Astrocyte of the hippocampus (primary cell): ENCODE measurements at places on chromosomes 2 and 18.

DNA sequence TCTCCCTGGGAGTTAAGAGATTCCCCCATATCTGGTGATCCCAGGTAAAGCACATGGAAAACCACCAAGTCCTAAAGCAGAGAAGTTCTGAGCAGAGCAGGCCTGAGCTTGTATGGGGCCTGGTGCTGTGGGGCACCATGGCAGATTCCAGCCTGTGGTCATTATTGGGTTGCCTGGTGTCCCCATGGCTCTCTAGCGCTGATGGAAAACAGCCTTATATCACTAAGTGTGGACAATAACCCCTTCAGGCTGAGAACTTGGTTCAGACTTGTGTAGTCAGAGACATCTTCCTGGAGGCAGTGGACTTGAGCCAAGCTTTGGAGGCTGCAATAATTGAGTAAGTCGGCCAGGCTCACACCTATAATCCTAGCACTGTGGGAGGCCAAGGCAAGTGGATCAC is 96.8 kb downstream of the MCFD2 start:
- DNase-seq = no peak

DNA sequence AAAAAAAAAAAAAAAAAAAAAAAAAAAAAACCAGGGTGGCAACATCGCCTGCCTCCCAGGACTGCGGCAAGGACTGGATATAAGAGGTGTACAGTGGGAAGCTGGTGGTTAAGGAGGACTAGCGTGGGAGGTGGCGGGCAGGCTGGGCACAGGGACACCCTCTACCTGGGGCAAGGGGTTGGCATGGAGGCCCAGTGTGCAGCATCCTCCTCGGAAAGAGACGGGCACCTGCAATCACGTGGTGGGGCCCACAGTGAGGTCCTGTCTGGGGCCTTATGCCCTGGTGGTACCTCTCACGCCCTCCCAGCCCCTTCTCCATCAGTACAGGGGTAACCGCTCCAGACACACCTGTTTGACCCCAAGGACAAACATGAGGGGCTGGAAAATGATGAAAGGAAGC is 27.9 kb downstream of the PXDN start:
- no peak for DNase-seq

DNA sequence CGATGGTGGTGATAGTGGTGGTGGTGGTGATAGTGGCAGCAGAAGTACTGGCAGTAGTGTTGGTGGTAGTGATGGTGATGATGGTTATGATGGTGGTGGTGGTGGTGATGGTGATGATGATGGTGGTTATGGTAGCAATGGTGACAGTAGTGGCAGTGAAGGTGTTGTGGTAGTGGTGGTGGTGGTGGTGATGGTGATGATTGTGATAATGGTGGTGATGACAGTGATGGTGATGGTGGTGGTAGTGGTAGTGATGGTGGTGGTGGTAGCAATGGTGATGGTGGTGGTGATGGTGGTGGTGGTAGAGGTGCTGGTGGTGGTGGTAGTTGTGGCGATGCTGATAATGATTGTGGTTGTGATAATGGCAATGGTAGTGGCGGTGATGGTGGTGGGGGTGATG is 126.5 kb downstream of the AFF3 start:
- DNase-seq = no peak

DNA sequence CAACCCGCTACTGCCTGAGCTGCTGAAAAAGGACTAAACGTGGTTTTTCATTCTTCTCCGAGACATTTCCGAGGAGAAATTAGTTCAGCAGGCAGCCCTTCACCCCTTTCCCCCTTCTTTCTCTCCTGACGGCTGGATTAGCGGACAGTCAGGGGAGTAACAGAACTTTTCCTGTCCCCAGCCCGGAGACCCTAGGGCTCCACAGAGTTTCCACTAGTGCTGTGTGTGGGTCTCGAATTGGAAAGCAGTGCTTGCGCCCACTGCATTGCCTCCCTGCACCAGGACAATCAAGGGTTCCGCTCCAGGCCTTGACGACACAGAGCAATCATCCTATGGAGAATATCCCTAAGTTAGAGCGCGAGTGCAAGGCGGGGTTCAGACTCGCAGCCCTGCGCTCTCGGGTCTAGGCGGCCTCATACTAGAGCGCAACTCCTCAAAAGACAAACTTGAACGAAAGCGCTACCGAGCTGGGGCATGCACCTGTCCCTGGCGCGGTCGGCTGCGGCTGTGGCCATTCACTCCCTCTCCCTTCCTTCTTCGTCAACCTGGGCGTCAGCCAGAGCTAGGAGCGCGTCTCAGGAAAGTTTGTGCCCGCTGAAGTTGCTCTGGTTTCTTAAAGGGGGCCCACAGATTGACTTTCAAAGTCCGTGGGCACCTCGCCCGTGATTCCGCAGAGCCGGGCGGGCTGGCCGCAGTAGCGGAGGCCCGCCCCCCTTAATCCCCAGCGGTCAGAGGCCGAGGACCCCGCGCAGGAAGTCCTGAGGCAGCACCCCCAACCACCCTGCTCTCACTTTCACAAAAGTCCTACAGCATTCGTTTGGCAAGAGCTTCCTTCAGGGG is 801 bp downstream of the OSR1 start:
- DNase-seq = no peak

DNA sequence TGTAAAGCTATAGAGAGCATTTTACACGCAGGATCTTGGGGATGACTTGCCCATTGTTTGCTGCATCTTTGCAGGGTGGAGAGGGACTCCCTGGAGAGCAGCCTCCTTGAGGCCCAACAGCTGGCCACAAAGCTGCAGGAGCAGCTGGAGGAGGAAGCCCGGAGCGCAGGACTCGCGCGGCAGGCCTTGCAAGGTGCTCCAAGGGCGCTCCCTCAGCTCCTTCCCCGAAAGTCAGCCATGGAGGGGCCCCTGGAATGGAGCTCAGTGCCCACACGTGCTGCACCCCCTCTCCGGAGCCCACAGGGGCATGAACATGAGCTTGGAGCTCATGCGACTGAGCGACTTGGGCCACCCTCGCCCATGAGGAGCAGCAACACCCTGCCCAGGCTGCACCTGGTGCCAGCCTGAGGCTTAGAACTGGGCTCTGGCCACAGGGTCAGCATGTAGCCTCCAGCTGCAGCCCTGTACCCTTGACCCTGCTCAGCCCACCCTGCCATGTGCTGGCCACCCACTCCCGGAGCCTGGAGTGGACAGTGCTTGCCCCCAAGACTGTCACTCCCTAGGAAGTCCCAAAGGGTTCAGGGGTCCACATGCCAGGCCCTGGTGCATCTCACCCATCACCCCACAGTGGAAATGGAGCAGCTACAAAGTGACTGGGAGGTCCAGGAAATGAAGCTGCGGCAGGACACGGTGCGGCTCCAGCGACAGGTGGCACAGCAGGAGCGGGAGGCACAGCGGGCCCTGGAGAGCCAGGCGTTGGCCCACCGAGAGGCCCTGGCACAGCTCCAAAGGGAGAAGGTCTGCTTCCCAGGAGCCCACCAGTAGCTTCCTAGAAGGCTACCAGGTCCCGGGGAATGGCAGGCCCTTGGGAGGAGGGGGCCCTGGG is 43.0 kb downstream of the CROCC2 start:
- DNase-seq = no peak

GRCh38 chr2:33038799-33039198 is 92.0 kb downstream of the LTBP1 start:
- DNase-seq = no peak

- DNase-seq = no peak
Observed at GRCh38 chr18:48314690-48315089, 94.5 kb downstream of the ZBTB7C start.

- DNase-seq = no peak
Observed at GRCh38 chr2:182652326-182652725, 63.7 kb upstream of the DNAJC10 start.

DNA sequence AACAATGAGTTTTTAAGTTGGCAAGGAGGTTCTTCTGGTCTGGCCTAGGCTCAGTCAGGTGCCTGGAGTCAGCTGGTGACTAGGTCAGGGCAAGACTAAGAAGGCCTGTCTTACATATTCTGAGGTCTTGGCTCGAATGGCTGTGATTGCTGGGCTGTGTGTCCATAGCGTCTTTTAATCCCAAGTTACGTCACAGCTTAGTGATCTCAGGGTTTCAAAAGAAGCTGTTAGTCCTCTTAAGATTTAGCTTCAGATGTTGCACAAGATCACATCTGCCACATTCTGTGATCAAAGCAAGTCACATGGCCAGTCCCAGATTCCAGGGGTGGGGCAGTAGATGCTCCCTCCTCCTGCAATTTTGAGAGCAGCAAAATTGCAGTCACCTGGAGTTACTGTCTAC is 61.3 kb downstream of the PKP4 start:
- DNase-seq = no peak

DNA sequence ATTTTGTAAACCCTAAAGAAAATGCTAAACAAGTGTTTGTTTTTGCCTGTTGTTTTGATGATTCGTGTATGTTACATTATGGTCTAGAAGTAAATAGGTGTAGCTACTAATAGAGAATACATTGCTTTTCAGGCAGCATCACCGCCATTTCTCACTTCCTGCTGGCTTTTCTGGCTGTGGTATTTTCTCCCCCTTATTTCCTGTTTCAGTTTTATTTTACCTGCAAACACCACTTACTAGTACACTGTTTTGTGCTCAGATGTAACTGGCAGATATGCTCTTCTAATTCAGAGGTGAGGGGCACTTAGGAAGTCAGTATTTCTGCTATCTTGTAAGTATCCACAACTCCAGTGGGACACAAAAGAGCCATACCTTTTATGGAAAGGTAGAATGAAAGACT is 38.1 kb upstream of the SLC3A1 start:
- DNase-seq = no peak

- no peak for DNase-seq
Observed at GRCh38 chr18:10877987-10878386, 271.4 kb downstream of the PIEZO2 start.

- DNase-seq = no peak
Observed at GRCh38 chr2:152047824-152048471, 50.9 kb downstream of the CACNB4 start.

GRCh38 chr2:176177580-176178037 is 10.9 kb upstream of the HOXD1 start:
- DNase-seq = no peak

DNA sequence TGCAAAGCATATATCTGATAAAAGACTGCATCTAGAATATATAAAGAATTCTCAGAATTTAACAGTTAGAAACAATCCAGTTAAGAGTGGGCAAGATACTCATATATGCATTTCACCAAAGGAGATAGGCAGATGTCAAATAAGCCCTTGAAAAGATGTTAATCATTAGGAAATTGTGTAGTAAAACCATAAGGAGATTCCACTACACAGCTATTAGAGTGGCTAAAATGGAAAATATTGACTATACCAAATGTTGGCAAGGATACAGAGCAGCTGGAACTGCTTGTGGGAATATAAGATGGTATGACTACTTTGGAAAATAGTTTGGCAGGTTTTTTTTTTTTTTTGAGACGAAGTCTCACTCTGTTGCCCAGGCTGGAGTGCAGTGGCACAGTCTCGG is 59.5 kb downstream of the CAB39 start:
- no peak for DNase-seq

GRCh38 chr2:165147186-165148045 is 56.4 kb downstream of the SCN3A start:
- DNase-seq = no peak

- no peak for DNase-seq
Observed at GRCh38 chr2:96254571-96254970, 11.2 kb downstream of the TMEM127 start.

DNA sequence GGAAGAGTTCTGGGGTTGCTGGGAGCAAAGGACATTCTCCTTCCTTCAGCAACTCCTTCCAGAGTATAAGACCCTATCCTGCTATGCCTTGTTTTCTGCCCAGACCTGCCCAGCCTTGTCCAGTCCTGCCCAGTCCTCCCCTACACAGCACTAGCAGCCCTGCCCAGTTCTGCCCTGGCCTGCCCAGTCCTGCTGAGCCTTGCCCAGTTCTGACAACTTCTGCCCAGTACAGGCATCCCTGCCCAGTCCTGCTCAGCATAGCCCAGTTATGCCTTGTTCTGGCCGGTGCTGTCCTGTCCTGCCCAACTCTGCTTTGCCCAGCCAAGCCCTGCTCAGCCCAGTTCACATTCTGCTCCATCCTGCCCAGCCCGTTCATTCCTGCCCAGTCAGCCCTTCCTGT is 44.9 kb upstream of the ALK start:
- no peak for DNase-seq

DNA sequence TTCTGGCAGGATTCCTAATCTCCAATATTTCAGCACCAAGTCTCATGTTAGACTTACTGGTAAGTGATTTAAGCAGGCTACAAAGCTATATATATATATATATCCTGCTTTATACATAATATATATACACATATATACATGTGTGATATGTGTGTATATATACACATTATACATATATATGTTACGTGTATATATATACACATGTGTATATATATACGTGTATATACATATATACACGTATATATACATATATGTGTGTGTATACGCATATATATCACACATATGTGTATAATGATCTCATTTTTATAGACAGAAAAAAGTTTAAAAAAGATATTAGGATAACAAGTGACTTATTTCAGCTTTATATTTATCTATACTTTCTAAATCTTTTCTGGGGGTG is 41.6 kb downstream of the MEMO1 start:
- no peak for DNase-seq

DNA sequence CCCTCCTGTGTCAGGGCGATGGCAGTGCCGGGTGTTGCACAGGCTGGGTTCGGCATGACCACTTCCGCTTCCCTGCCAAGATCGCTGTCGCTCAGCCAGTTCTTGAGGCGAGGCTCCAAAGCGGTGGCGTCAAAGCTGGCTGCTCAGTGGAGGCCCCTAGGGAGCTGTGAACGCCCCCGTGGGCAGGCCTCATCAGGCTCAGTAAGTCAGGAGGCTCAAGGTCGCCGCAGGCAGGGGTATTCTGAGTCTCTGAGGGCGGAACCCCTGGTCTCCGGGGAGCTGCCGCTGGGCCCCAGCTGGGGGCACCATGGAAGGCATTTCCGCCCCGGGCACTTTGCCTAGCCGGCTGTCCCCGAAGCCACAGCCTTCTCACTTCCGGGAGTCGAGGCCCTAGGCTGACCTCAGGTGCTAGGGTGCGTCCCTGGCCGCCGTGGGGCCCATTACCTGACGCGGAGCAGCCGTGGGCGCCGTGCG is 210.4 kb downstream of the SOCS6 start:
- no peak for DNase-seq

DNA sequence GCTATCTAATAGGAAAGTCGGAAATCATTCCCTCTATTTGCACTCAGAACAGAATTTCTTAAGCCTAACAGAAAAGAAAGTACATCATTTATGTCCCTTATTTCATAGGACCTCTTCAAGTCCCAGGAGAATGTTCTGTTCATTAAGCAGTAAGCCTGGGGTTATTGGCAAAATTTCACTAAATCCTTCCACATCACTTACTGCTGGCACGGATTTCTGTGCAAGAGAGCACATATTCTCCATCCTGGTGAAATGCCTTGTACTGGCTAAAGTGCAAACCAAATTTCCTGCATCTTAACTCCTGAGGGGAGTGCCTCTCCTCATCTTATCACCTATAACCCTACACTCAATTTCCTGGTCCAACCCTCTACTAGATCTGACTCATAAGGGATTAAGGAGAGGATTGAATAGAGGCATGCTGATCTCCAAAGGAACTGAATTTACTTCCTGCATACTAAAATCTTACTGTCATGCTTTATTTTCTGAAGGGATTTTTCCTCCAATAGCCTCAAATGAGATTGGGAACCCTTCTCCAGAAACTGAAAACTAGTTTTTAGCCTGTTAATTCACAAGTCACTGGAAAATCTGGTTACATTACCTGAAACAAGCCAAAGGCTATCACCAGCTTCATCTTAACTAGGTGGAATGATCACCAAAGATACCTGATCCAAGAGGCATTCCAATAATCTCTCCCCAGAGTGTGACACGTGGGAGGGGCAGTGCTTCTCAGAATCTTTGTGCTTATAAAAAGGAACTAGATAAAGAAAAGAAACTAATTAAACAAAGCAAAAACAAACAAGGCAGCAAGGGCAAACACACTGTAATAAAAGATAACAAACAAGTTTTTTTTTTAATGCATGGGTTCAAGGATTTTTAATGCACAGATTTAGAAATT is 311.1 kb downstream of the NR4A2 start:
- peak; percentile 45 for DNase-seq
